ENCODE measurements at places on chromosomes 11 and 22. TPM values are rescaled to one million over a fixed set of nuclear protein-coding genes. Genes with fewer than 3 reads are reported as not detected.

Gene TRIM49
- not detected for total RNA-seq

Gene CCDC15
- 0.64 TPM for total RNA-seq

Gene P2RY2
- total RNA-seq, result not detected

Gene C11orf71
- total RNA-seq, result 15.4 TPM

Gene MPST
- total RNA-seq, result 10.3 TPM

Gene OR4D5
- total RNA-seq, result not detected

Gene PRR33
- not detected for total RNA-seq

Gene SPDYC
- not detected for total RNA-seq

Gene LIPT2
- 6.1 TPM for total RNA-seq

Gene DDX25
- total RNA-seq, result not detected

Gene OR8K3
- total RNA-seq, result not detected

Gene PHLDB1
- total RNA-seq, result 1.2 TPM

Gene OR9Q1
- total RNA-seq, result not detected

Gene MS4A4A
- not detected for total RNA-seq

Gene CYTH4
- total RNA-seq, result 153 TPM

Gene ART5
- total RNA-seq, result not detected

Gene GDPD5
- total RNA-seq, result 170 TPM

Gene TMPRSS13
- total RNA-seq, result 3.4 TPM

Gene OR4C46
- total RNA-seq, result not detected

Gene THRSP
- not detected for total RNA-seq

Gene GDPD4
- not detected for total RNA-seq

Gene OR5P2
- total RNA-seq, result not detected

Gene ABCG4
- total RNA-seq, result not detected

Gene FAM118A
- 456 TPM for total RNA-seq

Gene MRGPRF
- not detected for total RNA-seq

Gene FGF3
- not detected for total RNA-seq

Gene DNAJB7
- total RNA-seq, result not detected

Gene APOBEC3A
- total RNA-seq, result not detected

Gene SULT4A1
- total RNA-seq, result not detected

Gene KDELR3
- total RNA-seq, result not detected

Gene OR8K5
- total RNA-seq, result not detected

Gene SYT13
- total RNA-seq, result not detected

Gene FGF4
- total RNA-seq, result not detected

Gene TRIM48
- not detected for total RNA-seq

Gene IGSF9B
- total RNA-seq, result 40.0 TPM

Gene NFRKB
- 41.0 TPM for total RNA-seq

Gene MPEG1
- 0.07 TPM for total RNA-seq

Gene MYBPC3
- total RNA-seq, result not detected

Gene DEPDC7
- 0.64 TPM for total RNA-seq

Gene MMP11
- 0.52 TPM for total RNA-seq

Gene CALCB
- 0.25 TPM for total RNA-seq

Gene ZBTB16
- 8.5 TPM for total RNA-seq

Gene PKP3
- total RNA-seq, result 0.30 TPM

Gene ENTHD1
- not detected for total RNA-seq

Gene GAB2
- 15.7 TPM for total RNA-seq

Gene SERPING1
- total RNA-seq, result 1.1 TPM

Gene IGLL5
- total RNA-seq, result 0.39 TPM

Gene ZNF408
- total RNA-seq, result 12.4 TPM

Gene APOA5
- not detected for total RNA-seq

Gene TESMIN
- 6.4 TPM for total RNA-seq

Gene CRYBB1
- not detected for total RNA-seq

Gene CCDC89
- total RNA-seq, result not detected

Gene MN1
- 0.39 TPM for total RNA-seq

Gene DERL3
- 1.0 TPM for total RNA-seq

Gene PDE2A
- total RNA-seq, result 6.7 TPM

Gene OR2AG2
- not detected for total RNA-seq

Gene PPP2R1B
- total RNA-seq, result 45.9 TPM

Gene YWHAH
- 57.5 TPM for total RNA-seq

Gene GAL
- not detected for total RNA-seq
